Bronchus fibroblast of lung (primary cell): ENCODE measurements at places on chromosomes 3 and 15. TPM values are rescaled to one million over a fixed set of nuclear protein-coding genes. Genes with fewer than 3 reads are reported as not detected.

The LYZL4 gene
- total RNA-seq, result not detected in 2 replicates

The GXYLT2 gene
- total RNA-seq, result 9.4 and 15.0 TPM in 2 replicates

The EPHA3 gene
- 0.15 and 0.17 TPM in 2 replicates for total RNA-seq

The SNRPN gene
- 103 TPM in 2 replicates for total RNA-seq

The SLC9C1 gene
- under 0.01 TPM in 1 of 2 replicates, not detected in the other for total RNA-seq

The KNG1 gene
- not detected in 2 replicates for total RNA-seq

The CADPS gene
- 0.50 and 0.74 TPM in 2 replicates for total RNA-seq
